Pons (tissue), 1 donor: ENCODE measurements at places on chromosomes 2 and 18.

DNA sequence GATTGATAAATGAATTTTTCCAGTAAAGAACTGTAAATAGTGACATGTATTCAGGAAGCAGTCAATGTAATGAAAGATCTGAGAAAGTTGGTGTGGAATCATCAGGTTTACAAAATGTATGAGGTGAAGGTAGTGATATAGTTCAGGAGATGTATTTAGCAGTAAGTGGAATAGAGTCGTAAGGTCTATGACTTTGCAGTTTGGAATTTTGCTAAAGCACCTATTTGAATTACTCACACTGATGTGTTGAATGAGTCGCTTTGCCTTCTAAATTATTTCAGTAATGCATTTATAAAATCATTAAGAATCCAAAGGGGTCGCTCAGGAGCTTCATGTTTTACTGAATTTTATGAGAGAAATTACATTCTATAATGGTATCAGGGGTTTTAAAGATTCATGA lies 713.7 kb downstream of the DSC3 start:
- DNase-seq: no peak

- no peak for DNase-seq
Measured at GRCh38 chr2:241551998-241552737, 6.4 kb upstream of the BOK start.

DNA sequence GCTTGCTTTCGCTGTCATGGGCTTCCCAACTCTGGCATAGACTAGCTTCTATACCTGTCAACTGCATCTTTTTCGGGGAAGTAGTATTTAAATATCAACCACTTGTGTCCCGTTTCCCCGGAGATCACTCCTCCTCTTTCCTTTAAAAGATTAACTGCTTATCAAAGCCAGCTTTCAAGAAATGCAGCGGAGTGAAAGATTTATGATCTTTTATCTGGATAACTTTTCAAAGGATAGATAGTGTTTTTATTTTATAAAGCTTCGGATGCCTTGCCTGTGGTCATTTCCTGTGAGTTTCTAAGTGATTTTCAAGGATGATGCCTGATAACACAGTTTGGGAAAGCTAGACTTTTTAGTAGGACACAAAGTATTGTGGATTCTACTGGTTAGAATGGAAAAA lies 2.9 kb upstream of the IGFBP5 start:
- no peak for DNase-seq

DNA sequence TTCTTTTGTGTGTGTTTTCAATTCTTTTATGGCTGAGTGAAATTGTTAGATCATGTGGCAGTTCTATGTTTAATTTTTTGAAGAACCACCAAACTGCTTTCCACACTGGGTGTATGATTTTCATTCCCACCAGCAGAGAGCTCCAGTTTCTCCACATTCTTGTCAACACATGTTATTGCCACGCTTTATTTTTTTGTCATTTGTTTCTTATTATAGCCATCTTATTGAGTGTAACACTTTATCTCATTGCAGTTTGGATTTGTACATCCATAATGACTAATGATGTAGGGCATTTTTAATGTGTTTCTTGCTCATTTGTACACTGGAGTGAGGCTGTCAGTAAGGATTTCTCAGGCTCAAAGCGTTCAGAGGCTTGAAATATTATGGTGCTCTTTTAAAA lies 184.2 kb downstream of the PIEZO2 start:
- no peak for DNase-seq

- DNase-seq: no peak
Measured at GRCh38 chr2:15638720-15639119, 47.1 kb downstream of the DDX1 start.

DNA sequence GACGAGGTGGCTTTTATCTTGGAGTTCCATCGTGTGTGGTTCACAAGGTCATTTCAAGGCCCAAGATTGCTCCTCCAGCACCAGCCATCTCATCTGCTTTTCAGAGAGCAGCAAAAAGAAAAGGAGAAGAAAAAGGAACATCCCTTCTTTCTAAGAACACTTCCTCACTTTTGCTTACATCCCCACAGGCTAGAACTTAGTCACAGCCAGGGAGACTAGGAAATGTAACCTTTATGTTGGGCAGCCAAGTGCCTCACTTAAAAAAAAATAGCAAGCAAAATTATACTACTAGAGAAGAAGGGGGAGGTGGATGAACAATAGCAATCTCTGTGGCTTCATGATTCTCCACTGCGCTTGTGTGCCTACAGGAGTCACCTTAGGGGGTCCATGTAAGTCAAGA lies 141.8 kb downstream of the SMAD2 start:
- no peak for DNase-seq

- no peak for DNase-seq
Measured at GRCh38 chr2:41027095-41027494, 575.2 kb upstream of the SLC8A1 start.

DNA sequence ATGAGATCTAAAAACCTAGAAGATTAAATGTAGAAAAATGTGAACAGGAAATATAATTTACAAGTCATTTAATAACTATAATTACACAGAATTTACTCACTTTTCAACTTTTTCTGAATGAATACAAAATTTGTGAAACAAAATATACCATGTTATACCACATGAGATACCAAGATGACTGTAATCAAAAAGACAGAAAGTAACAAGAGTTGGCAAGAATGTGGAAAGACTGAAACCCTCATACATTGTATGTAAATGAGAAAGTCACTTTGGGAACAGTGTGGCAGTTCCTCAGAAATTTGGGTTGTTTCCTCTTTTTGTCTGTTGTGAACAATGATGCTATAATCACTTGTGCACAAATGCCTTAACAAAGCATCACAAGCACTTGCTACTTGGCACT lies 145.4 kb upstream of the ZNF804A start:
- no peak for DNase-seq

GRCh38 chr2:86078774-86079545 lies 26.7 kb downstream of the POLR1A start:
- DNase-seq: peak; percentile 92

GRCh38 chr18:65380986-65381385 lies 369.8 kb upstream of the CDH7 start:
- peak; percentile 11 for DNase-seq

GRCh38 chr2:105886687-105887086 lies 142.0 kb downstream of the NCK2 start:
- no peak for DNase-seq

- no peak for DNase-seq
Measured at GRCh38 chr18:46402396-46402795, 254.6 kb downstream of the LOXHD1 start.

DNA sequence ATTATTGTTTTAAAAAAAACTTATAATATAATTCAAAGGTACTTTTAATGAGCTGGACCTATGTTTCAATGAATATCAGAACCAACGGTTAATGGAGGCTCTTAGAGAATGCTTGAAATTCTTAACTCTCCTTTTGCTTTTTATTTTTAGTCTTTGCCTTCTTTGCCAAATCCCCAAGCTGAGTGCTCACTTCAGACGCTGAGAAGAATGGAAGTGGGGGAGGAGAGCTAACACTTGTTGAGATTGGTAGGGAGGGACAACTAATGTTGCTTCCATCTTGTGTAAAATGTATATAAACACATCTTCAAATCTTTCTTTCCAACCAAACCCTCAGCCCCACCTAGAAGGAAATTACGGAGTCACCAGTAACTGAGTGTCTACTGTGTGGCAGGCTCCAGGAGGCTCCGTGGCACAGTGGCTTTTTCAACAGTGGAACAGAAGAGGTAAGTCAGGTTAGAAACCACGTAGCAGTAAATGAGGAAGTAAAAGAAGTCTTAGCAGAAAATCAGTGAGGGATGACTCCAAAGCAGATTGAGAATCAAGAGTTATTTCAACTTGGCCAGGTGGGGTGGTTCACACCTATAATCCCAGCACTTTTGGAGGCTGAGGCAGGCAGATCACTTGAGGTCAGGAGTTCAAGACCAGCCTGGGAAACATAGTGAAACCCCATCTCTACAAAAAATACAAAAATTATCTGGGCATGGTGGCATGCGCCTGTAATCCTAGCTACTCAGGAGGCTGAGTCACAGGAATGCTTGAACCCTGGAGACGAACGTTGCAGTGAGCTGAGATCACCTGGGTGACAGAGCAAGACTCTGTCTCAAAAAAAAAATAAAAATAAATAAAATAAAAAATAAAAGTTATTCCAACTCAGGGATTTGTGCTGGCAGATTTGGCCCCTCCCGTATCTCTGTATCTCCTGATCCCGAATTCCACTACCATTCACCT lies 45.0 kb upstream of the CREB1 start:
- no peak for DNase-seq

GRCh38 chr2:63658176-63658968 lies 69.6 kb downstream of the MDH1 start:
- DNase-seq: no peak

DNA sequence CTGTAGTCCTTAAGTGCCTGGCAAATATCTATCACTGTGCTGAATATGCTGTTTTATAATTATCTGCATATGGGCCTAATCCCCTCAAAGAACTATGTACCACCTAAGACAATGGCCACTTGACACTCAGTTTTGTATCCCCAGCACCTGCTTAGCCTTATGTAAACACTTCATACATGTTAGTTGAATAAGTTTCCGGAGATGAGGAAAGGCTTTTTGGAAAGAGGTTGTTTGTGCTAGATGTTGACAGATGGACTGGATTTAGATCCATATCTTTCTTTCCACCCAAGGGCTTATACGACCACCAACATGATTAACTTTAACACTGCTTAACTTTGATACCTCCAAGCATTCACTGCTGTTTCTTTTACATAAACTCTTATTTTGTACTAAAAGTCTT lies 63.3 kb downstream of the FAM228A start:
- DNase-seq: no peak

- DNase-seq: no peak
Measured at GRCh38 chr2:106701203-106702022, 184.6 kb downstream of the ST6GAL2 start.

DNA sequence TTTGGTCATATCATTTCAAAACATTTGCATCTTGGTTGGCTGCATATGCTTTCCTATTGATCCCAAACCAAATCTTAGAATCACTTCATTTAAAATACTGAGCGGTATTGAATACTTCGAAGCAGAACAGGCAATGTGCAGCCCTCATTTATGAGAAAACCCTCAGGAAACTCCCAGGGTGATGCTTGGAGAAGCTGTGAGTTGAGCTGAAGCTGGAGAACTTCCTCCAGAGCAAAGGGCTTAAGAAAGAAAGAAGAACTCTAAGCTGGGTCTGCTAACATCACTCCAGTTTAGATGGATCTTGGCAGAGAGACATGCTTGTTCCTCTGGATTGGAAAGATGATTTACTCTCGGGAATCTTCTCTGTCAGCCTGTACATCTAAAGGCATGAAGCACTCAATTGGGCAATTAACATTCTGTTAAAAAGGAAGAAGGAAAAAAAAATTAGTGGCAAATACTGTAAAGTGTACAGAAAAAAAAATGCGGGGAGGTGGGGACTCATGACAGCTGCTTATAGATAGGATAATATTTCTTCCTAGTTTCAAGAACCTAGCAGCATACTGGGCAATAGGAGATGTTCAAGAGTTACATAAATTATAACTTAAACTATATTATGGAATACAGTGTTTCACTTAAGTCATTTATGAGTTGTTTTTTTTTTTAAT lies 49.5 kb downstream of the ATIC start:
- no peak for DNase-seq
